ENCODE measurements at places on chromosomes 7 and 10.

DNA sequence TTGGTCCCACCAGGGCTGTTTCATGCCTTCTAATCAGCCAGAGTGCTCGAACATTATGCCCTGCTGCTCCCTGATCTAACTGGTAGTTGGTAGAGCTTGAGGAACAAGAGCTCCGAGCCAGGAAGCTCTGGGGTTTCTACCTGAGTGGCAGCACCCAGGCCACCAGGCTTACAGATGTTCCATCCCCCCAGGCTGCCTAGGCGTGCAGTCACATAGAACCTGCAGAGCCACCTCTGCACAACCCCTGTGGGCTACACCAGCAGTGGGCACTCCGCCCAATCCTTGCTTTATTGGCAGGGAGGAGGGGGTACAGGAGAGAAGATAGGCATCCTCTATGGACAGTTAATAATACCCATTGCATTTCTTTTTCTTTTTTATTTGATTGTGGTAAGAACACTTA is 21.8 kb downstream of the MAP3K8 start:
- no peak for DNase-seq

DNA sequence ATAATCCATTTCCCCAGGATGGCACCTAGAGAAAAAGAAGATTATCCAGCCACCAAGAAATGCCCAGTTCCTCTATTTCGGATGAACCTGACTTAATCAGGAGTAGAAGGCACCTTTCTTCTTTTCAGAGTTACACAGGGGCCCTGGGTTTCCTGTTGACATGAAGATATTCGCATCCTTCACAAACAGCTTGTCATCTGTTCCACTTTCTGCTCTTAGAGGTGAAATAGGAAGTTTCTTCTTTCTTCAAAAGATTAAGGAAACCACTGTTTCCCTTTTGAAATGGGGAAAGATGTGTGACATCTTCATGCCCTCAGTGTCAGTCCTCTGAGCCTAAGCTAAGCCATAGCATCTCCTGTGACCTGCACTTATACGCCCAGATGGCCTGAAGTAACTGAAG is 39.1 kb upstream of the RAB18 start:
- no peak for DNase-seq

GRCh38 chr7:66359656-66360211 is 154.6 kb downstream of the TPST1 start:
- DNase-seq = no peak

DNA sequence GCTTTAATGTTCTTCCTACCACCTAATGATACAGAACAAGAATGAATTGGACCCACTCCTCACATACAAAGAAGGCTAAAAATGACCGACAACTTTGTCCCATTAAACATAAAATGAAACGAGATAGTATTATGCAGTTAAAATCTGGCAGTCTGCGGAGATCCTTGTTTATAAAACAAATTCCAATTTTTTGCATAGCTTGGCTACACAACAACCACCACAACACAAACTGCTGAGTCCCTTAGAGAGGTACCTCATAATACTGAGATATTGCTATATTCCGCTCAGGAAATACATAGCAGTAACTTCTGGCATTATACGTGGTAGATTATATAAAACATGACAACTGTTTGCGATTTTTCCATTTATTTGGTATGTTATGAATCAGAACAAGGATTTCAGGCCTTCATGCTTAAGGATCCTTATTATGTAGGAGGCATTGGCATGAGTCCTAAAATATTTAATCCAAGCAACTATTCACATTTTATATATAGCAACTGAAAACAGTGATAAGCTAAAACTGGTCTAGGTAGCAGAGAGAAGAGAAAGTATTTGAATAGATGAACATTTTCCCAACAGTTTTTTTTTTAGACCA is 96.0 kb downstream of the ANK3 start:
- no peak for DNase-seq
